ENCODE measurements at places on chromosomes 6 and 20. TPM values are rescaled to one million over a fixed set of nuclear protein-coding genes. Genes with fewer than 3 reads are reported as not detected.

DNA sequence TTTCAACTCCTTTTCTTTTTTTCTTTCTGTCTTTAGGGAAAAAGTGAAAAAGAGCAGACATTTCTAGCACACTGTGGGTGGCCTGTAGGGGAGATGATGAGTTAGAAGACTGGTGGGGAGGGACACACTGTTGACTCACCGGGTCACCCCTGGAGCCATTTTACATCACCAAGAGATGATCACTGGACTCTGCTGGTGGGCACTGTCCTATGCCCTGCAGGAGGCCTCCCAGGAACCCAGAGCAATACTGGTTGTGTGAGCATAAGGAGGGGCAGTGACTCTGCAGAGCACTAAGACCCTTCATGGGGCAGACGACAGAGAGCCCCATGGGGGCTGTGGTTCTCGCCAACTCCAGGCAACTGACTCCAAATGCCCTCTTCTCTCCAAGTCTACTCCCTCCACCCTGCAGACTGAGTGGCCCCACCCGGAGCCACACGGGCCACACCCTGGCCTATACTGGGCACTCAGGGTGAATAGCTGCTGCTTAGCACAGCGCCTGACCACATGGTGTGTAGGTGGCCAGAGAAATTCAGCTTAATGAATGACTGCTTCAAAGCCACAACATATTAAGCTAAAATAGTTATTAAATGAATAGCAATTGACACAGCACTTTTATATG lies 177.5 kb downstream of the CDC5L start:
- DNase-seq, result no peak

- DNase-seq, result no peak
Observed at GRCh38 chr6:49790341-49790740, 3.3 kb upstream of the PGK2 start.

DNA sequence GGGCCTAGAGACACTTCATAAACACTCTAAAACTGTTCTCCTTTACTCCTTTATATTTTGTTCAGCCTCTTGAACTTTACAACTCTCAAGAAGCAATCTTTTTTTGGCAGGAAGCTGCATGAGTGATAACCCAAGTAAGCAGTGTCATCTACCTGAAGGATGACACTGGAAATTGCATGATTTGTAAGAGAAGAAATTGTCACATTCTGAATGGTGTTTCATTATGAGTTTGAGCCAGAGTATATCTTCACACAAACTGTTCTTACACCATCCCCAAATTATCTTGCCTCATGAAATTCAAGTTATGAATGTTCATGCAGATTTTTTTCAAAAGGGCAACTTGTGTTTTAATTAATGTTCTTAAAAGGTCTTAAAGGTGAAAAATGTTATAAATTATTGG lies 799.3 kb downstream of the TBC1D32 start:
- DNase-seq, result no peak

GRCh38 chr6:21869085-21869771 lies 275.7 kb downstream of the SOX4 start:
- no peak for DNase-seq

PGC gene
- polyA plus RNA-seq, result not detected

UBE2C gene
- polyA plus RNA-seq, result 383 TPM

PTPRT gene
- 19.2 TPM for polyA plus RNA-seq
